ENCODE measurements at places on chromosomes 13 and 19.

DNA sequence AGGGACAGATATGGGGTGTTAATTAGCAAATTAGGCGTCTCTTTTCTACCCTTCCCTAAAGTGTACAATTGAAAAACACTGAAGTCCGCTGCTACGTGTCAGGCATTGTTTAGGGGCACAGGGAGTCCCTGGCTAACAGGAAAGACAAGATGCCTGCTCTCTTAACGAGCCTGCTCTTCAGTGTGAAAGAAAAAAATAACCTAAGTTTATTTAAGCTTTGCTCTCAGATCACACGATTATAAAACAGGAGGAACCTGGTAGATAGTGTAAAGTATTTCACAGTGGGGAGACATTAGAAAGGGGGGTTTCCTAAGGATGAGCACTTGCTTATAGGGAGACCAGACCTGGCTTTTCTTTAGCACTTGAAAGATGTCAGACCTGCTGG lies 38.7 kb downstream of the IGFL2 start:
- DNase-seq: no peak

DNA sequence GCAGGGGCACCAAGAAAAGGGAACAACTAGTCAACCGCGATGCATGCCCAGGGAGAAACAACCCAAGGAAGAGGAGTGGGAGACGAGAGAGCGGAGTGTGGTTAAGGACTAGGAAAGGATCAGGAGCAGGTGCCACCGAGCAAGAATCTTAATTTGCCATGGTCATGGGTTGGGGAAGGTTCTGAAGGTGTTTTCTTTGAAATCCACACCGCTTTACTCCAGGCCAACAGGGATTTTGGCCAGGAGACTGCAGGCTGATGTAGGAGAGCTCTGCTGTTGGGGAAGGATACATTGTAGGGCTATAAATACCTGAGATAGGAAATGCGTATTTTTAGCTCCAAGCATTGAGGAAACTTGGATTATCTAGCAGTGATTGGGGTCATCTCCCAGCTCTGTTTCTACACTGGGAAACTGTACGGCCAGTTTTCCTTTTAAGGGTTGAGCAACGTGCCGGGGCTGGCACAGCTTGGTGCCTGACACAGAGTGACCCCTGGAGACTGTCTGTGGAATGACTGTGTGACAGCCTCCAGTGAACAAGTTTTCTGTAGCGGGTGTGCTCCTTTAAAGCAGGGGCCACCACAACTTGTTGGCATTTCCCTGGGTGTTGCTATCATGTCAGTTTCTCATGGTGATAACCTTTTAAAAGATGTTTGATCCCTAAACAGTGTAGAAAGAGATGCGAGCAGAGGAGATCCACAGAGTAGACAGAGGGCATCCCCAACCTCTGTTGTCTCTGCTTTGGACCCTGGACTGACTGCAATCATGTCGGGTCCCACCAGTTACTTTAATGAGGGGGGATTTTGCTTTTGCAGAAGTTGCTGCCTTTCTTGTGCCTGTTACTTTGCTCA lies 34.3 kb downstream of the ZNF536 start:
- DNase-seq: no peak

DNA sequence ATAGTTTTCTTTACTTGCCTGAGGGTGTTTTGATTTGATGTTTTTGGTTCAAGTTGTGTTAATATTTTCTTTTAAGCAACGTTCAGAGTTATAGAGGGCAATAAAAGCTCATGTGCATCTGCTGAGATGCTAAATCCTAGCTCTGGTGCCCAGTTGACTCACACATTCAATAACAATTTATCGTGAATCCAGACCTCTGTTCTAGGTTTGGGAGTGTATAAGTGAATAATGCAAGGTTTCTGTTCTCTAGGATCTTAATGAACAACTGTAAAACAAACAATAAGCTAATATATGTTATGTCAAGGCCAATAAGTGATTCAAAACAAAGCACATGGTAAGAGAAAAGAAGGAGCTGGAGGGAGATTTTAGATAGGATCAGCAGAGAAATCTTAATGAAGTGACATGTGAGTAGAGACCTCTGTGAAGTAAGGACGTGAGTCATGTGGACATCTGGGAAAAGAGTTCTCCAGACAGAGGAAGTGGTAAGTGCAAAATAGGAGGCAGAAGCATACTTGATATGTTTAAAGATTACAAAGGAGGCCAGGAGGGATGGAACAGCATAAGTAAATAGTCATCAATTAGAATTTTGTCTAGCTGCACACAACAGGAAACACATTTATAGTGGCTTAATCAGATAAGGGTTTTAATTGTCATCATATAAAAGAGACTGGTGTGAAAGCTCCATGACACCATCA lies 278.5 kb upstream of the HTR2A start:
- no peak for DNase-seq

DNA sequence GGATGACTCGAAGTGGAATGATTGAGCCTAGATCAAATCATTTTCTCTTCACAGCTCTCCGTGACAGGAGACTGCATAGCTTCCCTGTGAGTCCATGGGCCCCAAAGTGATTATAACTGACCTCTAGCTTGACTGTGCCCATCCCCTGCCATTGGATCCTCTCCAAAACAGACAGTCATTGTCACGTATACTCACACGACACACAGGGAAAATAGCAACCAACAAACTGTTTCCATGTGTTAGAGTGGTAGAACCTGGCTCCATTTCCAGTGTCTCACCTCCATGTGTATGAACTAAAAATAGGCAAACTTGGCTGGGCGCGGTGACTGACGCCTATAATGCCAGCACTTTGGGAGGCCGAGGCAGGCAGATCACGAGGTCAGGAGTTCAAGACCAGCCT lies 48.8 kb upstream of the NPAS1 start:
- DNase-seq: no peak

DNA sequence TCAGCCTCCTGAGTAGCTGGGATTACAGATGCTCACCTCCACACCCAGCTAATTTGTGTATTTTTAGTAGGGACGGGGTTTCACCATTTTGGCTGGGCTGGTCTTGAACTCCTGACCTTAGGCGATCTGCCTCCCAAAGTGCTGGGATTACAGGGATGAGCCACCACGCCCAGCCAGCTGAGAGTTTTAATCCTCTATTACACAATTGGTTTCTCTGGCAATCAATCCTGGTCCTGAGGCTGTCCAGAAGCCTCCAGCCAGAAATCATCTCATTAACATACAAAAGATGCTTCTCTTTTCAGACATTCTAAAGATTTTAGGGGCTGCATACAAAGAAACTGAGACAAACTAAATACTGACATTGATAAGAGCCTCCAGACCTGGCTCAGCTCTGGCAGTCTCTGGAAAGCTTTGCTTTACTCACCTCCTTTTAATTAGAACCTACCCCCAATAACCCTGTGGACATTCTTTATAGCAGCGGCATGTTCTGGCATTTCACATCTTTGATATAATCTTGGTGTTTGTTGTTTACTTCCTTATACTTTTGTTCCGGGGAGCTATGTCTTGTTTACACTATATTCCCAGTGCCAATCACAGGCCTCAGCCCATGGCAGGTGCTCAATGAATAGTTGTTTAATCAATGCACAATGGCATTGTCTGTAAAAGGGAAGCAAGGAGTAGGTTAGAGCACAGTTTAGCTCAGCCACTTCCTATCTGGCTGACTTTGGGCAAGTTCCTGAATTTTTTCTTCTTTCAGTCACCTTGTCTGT lies 4.1 kb upstream of the ZNF724 start:
- DNase-seq: no peak

DNA sequence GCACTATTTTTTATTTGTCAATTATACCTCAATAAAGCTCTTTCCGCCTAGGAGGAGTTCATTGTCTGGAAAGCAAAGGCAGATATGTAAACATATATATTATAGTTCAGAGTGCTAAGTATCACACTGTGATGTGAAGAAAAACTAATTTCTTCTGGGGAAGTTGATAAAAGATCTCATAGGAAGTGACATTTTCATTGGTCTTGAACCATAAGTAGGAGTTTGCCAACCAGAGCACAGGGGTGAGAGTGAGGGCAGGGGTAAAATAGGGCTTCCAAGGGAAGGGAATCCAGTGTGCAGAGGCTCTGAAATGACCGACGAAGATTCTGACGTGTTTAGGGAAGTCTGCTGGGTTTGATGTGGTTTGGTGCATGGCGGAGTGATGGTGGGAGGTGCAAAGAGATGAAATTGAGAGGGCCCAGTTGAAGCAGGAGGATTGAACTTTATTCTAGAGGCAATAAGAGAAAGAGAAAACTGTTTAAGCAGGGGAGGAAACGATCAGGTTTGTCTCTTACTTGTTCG lies 780 bp upstream of the GTF2F2 start:
- DNase-seq: peak; percentile 67

GRCh38 chr13:43596924-43597598 lies 189.7 kb downstream of the ENOX1 start:
- no peak for DNase-seq

DNA sequence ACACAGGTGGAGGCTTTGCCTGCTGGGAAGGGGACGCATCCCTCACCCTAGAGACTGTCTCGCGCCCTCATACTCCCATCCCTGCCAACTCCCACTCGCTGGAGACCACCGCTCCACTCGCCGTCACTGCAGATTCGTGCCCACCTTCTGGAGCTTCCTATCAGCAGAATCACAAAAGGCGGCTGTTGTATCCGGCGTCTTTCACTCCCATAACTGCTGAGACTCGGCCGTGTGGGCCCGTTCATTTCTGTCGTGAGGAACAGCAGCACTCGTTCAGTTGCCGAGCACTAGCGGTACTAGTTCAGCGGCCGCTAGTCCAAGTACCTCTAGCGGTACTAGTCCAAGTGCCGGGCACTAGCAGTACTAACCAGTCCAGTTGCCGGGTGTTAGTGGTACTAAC lies 124.6 kb upstream of the MCF2L start:
- DNase-seq: no peak

DNA sequence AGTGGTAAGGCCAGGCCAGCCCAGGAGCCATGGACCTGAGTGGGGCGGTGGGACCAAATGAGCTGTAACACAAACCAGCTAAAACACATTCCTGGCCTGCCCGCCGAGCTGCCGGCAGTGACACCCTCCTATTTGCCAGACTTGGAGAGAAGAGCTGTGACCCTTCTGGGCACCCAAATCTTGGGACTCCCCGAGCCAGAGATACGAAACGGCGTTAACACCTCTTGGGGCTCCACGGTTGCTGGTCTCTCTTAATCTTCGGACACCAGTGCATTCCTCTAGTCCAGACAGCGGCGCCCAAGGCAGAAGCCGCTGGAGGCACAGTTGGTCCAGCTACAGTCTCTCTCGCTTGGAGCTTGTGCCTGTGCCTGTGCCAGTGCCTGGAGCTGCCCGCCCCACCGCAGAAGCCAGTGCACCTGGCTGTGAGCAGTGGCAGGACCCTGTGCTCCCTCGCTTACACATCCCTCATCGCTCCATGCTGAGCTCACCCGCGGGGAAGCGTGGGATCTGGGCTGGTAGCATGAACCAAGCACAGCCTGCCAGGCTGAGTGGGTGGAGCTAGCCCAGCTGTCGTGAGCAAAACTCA lies 147.2 kb upstream of the KLHL1 start:
- DNase-seq: no peak

GRCh38 chr19:46537136-46538097 lies 41.8 kb upstream of the PNMA8B start:
- peak; percentile 73 for DNase-seq

DNA sequence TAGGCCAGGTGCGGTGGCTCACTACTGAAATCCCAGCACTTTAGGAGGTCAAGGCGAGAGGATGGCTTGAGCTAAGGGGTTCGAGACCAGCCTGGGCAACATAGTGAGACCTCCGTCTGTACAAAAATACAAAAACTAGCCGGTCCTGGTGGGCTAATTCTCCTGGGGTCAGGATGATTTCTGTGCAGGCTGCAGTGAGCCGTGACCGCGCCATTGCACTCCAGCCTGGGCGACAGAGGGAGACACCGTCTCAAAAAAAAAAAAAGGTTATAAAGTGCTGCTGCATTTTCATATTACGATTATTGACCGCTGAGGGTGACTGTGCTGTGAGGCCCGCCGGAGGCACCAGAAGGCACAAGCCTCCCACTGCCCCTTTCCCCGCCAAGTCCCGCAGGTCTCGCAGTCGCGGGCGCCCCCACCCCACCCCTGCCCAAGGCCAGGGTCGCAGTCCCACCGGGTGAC lies 477 bp upstream of the PLEKHF1 start:
- no peak for DNase-seq

DNA sequence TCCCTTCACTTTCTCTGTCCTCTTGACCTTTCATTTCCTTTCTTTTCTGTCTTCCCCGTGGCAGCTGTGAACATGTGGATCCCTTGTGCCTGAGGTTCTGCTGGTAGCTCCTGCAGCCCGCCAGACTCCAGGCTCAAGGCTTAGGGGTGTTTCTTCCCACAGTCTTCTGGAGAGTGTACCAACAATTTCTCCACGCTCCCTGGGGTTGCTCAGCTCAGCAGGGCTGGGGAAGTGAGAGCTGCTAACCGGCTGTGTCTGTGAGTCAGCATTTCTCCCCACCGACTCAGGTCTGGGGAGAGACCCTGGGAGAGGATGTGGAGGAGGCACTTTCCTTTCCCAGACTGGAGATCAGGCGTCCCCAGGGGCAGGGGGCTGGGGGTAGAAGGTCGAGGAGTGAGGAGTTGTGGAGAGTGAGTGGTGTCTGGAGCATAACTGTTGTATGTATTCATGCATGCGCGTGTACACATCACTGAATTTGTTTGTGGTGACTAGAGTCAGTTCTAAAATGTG lies 193.6 kb downstream of the KCNRG start:
- no peak for DNase-seq

GRCh38 chr13:44574466-44574855 lies 1.7 kb downstream of the TSC22D1 start:
- DNase-seq: no peak

- peak; percentile 53 for DNase-seq
Observed at GRCh38 chr19:54448040-54448773, 792 bp upstream of the LENG8 start.

DNA sequence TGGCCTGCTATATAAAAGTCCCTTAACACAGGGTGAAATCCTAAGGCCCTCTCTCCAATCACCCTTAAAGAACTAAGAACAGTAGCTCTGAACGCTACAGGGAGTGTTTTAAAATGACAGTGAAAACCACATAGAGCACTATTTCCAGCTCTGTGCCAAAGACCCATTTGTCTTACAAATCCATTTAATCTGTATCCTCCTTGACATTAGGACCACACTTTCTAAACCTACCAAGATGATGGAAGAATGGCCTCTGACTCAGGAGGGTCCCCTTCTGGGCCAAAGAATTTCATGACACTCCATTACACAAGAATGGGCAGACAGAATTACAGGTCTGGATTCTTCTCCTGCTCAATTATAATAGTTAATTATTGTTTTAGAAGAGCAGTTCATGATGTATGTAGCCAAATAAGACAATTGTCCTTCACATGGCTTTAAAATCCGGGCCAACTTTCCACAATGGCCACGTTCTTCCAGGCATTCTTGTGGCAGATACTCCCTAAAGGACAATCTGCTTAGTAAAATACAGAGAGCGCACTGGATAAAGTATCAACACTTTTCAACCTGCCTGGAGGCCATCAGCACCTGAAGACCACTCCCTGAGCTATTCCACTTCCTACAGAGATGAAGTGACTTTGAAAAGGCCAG lies 61.0 kb downstream of the STK24 start:
- DNase-seq: no peak

GRCh38 chr19:57167385-57167784 lies at the start of gene DUXA:
Gene DUXA (minus strand): TSS chr19:57167485. CDS start chr19:57167443, 42 bp downstream.
- no peak for DNase-seq

- no peak for DNase-seq
Observed at GRCh38 chr13:31894931-31895330, 136.6 kb upstream of the FRY start.

GRCh38 chr19:4671185-4671851 lies 1.2 kb upstream of the MYDGF start:
- no peak for DNase-seq

GRCh38 chr19:51166846-51167490 lies 24.9 kb downstream of the SIGLEC7 start:
- DNase-seq: no peak
